HAP-1 (cell line): ENCODE measurements at places on chromosomes 6 and 20.

DNA sequence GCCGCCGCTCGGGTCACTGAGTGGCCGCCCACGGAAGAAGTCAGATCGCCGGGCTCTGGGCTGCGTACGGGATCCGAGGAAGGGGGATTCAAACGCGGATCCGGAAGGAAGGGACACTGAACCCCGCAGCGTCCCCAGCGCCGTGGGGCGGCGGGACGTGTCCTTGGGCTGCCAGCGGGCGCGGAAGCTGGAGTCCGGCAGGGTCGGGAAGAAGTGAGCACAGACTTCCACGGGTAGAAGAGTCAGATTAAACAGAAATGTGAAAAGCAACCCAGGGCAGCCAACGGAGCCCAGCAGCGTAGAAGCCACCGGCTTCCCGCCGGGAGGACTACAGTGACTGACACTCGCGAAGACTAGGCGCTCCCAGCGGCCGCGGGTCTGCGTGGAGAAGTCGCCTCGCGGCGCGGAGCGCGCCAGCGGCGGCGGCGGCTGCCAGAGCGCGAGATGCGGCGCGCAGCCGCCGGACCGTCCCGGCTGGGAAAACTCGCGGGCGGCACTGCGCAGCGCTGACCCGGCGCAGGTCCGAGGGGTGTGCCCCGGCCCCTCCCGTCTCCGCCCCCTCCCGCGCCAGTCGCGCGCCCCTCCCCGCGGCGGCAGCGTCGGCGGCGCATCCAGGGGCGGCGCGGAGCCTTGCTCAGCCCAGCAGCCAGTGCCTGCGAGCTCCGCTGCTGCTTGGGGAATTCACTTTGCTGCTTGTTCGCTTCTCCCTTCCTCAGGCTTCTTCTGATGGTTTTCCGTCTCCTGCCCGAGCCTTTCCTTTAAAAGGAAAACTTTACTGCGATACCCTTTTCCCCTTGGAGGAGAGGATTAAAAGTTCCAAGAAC is at the start of gene SAMD5:
Gene SAMD5, plus strand, starts transcription at position 649 of the 824 bp plus-strand sequence. CDS start 239 bp downstream, outside the sequence.
- DNase-seq = peak; percentile 77

- no peak for DNase-seq
These were observed 132.2 kb downstream of the SH3BGRL2 start for GRCh38 chr6:79763301-79763700.

DNA sequence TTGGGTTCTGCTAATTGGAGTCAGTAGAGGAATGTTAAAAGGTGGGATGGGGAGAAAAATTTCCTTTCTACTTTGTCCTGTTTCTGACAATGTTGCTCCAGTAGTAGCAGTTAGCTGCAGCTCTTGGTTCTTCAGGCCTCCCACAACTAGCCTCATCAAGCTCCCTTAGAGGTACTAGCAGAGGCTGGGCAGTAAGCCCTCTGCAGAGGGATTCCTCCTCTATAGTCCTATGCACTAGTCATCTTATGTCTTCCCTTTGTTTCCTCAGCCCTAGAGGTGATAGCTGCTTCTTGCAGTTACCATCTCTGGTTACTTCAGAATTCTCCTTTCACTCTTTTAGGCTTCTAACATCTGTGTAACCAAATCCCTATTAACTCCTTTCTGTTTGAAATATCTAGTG is 99.8 kb downstream of the FILIP1 start:
- no peak for DNase-seq

DNA sequence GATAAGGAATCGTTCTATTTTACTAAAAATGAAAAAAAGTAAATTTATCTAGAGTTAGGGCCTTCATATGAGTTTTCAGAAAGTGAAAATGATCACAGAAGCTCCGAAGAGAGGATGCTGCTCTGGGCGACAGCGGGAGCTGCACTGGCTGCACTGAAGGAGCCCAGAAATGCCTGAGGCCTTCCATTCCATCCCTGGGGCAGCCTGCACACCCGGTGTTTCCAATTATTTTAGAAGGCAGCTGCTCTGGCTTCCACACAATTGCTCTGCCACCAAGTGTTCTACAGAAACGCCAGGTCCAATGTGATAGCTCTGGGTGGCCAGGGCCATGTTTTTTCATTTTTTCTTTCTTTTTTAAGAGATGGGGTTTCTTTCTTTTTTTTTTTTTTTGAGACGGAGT is 3.6 kb downstream of the DTNBP1 start:
- no peak for DNase-seq

DNA sequence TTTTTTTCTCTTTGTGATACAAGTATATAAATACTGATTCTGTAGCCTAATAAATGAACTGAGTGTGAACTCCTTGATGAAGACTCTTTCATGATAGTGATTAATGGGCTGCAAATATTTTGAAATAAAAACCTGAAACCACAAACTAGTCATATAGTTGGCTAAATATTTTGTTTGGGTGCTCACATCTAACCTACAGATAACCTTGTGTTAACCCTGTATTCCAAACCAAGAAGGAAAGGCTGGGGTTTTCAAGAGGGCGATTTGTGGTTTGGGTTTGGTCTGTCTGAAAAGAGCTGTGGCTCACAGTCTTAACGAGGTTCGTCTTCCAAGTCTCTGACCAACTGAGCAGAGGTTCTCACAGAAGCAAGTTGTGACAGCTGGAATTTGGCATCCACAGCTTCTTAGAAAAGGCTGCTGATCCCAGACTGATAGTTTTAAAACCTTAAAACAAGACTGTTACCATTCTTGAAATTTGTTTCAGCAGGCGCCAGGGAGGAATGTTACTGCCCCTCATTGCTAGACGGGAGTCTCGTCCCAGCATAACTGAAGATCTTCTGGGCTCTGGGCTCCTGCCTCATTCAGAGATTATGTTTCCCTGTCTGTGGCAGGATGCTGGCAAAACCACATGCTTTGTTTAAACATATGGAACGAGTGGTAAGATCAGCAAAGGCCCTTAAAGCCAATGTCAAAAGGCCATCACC is 736.4 kb upstream of the MARCKS start:
- DNase-seq = no peak

DNA sequence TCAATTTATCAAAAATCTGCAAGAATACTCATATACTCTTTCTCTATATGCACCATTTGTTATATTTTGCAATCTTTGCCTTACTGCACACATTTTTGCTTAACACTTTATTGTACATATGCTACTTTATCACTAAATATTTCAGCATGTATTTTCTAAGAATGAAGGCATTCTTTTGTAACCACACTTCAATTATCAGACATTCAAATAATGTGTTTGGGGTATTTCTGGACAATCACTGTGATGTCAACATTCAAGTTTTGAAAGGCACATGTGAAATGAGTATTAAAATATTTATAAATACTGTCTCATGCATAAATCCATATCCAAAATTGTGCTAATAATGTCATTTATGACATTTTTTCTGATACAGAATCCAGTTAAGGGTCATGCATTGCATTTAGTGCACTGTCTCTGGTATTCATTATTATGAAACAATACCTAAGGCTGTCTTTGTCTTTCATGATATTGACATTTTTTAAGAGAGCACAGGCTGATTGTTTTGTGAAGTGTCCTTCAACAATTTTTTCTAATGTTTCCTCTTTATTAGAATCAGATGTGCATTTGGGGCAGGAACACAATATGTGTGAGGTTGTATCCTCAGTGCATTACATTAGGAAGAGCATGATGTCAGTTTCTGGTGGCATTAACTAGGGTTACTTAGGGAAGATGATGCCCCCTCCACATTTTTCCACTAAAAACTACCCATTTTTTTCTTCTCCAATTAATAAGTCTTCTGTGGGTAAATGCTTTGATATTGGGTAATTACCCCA is 105.7 kb downstream of the MTFR2 start:
- DNase-seq = no peak

- peak; percentile 40 for DNase-seq
These were observed 7.3 kb downstream of the VWA7 start for GRCh38 chr6:31769684-31770371.

GRCh38 chr20:21004386-21005076 is 101.6 kb downstream of the LINC00237 start:
- DNase-seq = no peak

DNA sequence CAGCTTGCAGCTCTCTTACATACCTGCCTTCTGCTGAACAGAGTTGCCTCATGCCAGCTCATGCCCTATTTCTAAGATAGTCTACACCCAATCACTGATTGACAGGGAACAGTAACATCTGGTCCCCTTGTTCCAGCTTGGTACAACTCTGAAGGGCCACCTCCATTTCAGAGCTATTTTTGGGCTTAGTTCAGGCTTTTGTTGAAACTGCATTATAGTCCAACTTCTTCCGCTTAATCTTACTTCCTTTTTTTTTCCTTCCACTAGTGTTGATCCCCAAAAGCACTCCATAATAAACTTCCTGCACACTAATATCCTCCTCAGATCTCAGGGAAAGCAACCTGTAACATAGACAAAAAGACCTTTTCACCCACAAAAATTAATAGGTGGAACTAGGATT is 65.7 kb upstream of the TNFRSF21 start:
- no peak for DNase-seq

GRCh38 chr20:47927385-47927851 is 142.1 kb upstream of the SULF2 start:
- DNase-seq = no peak

- no peak for DNase-seq
These were observed 62.1 kb downstream of the STK35 start for GRCh38 chr20:2163757-2164156.

GRCh38 chr6:89599727-89600126 is 38.8 kb downstream of the LYRM2 start:
- no peak for DNase-seq

DNA sequence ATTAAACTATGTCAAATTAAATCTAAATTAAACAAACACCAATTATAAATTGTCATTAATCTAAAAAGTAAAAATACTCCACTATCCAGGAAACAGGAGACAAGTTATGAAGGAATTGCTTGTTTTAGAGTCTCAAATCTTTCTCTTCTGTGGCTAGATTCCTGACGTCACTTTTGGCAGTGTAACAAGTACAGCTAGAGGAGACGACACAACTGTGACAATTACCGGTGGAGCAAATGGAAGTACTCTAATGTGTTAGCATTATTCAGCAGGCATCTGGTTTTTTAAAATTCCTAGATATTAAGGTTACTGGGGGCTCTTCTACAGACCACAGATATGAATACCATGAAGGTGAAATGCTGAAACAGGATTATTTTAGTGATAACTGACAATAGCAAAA is 1042.7 kb downstream of the EPHA7 start:
- DNase-seq = no peak

DNA sequence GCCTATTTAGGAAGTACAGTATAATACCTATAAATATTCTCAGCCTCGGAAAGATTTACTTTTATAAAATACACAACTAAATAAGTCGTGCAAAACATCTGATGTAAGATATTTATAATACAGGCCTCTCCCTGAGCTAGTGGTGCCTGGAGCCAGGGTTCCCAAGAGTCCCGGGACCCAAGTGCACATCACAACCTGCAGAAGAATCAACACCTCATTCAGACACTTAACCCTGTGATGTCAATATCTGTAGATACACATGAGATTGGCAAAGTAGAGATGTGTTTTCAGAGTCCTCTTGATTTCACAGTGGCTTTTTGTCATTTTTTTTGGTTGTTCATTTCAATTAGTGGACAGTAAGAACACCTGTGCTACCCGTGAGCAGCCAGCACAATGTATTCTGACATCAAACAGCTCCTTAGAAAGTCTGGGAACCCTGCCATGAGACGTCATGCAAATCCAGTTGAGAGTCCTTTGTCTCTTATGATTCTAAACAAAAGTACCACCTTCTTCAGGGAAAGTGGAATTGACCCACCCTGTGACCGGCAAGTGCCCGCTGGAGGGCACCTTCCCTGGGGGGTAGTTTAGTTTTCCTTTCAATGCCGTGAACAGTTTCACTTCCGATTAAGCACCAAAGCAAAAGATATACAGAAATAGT is 101.6 kb downstream of the DACT2 start:
- DNase-seq = no peak

DNA sequence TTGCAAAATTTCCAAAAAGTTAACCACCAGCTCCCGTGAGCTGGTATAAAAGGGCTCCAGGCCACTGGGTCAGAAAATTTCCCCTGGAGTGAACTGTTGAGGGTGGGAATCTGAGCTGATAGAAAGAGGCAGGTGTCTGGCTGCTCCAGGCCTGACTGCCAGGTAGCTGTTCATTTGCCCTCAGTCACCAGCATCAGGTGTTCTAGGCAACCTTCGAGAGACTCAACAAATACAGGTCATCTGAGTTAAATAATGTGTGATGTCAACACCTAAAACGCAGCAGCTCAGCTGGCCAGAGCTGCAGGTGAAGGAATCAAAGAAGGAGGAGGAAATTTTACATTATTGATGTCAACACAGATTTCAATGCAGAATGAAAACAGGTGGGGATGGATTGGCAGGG is 46.7 kb downstream of the KCNK5 start:
- DNase-seq = no peak

GRCh38 chr6:18243302-18243893 is 20.9 kb downstream of the DEK start:
- no peak for DNase-seq

DNA sequence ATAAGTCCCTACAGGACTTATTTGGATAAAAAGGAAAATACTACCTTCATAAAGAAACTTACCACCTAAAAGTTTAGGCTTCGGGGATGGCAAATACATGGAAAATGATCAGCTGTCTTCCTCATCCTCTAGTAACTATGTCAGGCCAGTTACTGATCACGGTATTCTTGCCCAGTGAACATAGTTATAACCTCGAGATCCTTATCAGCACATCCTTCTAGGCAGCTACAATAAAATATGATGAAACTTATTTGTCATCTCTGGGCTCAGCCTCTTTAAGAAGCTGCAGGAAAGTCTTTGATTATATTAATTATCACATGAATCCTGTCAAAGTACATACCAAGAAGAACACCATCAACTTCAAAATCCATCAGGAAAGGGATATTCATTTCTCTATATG is 41.8 kb downstream of the SF3B5 start:
- no peak for DNase-seq

DNA sequence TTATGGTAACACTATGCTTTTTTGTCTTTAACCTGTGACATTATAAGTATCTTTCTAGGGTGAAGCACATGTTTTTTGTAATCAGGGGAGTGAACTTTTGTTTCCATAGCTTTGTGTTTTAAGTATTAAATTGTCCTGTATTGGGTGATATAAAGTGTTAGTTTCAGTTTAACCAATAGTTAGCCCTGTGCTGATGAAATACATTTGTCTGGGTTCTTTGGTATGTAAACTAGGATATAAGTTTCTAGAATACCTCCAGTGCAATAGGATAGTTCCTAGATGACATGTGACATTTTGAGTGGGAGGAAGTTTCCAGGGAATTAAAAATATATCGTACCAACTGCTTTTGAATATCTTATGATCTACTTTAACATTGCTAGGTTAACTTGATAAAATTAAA is 611.0 kb upstream of the MARCKS start:
- DNase-seq = no peak

DNA sequence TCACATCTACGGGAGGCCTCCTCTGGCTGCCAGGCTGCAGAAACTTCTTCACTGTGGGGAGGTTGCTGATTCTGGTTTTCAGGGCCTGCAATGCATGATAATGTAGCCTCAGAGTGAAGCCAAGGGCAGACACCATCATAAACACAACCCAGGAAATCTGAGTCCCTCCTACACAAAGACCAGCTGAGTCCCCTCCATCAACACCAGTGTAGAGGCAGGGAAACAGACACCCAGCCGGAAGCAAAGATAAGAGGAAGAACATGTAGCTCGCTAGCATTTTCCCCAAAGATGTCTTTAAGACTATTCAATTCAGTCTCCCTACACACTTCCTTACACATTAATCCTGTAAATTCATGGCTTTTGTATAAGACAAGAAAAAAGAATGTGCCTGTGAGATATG is 23.6 kb downstream of the GSTA2 start:
- no peak for DNase-seq
